ENCODE measurements at places on chromosomes 12 and 14.
A peak's percentile ranks its signal among the peaks of the same experiment; 100 is the strongest.

GRCh38 chr14:91796617-91797347 lies 64.9 kb upstream of the CATSPERB start:
- H3K4me3 ChIP-seq: no peak overlapping the region
- no peaks in the 10 kb centered on the region for H3K36me3 ChIP-seq
- no peaks in the 10 kb centered on the region for H3K27me3 ChIP-seq

DNA sequence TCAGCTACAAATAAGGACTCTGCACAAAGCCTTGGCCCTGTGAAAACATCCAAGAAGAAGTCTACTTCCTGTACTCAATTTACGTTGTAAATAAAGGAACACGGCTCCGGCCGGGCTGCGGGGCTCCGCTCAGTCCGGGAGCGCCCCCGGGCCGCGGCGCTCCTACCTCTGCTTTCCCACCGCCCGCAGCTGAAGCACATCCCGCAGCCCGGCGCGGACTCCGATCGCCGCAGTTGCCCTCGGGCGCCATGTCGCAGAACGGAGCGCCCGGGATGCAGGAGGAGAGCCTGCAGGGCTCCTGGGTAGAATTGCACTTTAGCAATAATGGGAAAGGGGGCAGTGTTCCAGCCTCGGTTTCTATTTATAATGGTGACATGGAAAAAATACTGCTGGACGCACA lies 502.3 kb upstream of the FOXG1 start:
- no peak overlapping the region for H3K27ac ChIP-seq
- no peak for DNase-seq
- no peaks in the 10 kb centered on the region for H3K27me3 ChIP-seq
- no peaks in the 10 kb centered on the region for H3K4me1 ChIP-seq
- H3K36me3 ChIP-seq: no peaks in the 10 kb centered on the region
- no peak overlapping the region for H3K4me3 ChIP-seq

- no peak overlapping the region for H3K27ac ChIP-seq
- no peaks in the 10 kb centered on the region for H3K36me3 ChIP-seq
- no peak for DNase-seq
- H3K27me3 ChIP-seq: no peaks in the 10 kb centered on the region
Observed at GRCh38 chr12:125418902-125419564, 353.8 kb downstream of the AACS start.

- no peaks in the 10 kb centered on the region for H3K4me1 ChIP-seq
- H3K27me3 ChIP-seq: no peaks in the 10 kb centered on the region
- H3K36me3 ChIP-seq: no peaks in the 10 kb centered on the region
- no peak overlapping the region for H3K27ac ChIP-seq
Observed at GRCh38 chr14:30204431-30204980, 276.9 kb upstream of the PRKD1 start.

GRCh38 chr14:77738559-77739250 lies 22.3 kb downstream of the SNW1 start:
- no peak overlapping the region for H3K4me3 ChIP-seq
- H3K27me3 ChIP-seq: no peaks in the 10 kb centered on the region
- peaks cover 12% of the 10 kb centered on the region for H3K36me3 ChIP-seq
- H3K27ac ChIP-seq: no peak overlapping the region
- DNase-seq: no peak

DNA sequence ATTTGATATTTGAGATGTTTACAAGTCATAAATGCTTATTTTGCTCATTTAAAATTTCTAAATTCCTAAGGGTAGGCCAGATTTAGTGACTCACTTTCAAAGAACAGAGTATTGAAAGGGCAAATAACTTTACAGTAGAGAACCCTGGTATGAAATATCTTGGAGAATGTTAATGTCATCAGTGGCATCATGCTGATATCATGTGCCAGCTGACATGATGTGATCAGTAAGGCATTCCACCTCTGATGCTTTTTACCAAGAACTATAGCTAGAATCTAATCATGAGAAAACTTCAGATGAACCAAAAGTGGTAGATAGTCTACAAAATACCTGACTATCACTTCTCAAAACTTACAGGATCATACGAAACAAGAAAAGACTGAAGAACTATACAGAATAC lies 2.9 kb upstream of the FLRT2 start:
- H3K27me3 ChIP-seq: peaks cover 28% of the 10 kb centered on the region
- peaks cover 1% of the 10 kb centered on the region for H3K4me1 ChIP-seq
- no peaks in the 10 kb centered on the region for H3K36me3 ChIP-seq

GRCh38 chr14:96757456-96757855 lies 39.7 kb upstream of the VRK1 start:
- no peak overlapping the region for H3K27ac ChIP-seq
- H3K4me3 ChIP-seq: no peak overlapping the region
- no peak for DNase-seq

DNA sequence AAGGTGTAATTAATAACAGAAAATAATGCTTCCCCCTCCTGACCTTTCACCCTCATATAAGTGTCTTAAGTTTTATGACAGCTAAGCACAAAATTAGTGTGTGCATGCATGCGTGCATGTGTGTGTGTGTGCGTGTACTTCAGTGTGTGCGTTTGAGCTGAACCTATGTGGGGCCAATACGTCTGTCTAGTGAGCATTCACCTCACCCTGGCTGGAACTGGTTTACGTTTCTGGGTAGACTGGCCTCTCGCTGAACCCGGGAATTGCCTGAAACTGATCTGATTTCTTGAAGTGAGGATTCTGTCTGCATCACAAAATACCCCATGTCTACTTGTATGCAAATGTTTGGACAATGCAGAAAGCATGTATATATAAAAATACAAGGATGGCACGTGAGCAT lies 68.2 kb upstream of the TBX3 start:
- H3K27me3 ChIP-seq: no peaks in the 10 kb centered on the region
- H3K4me3 ChIP-seq: no peak overlapping the region
- no peaks in the 10 kb centered on the region for H3K36me3 ChIP-seq
- H3K4me1 ChIP-seq: peaks cover 4% of the 10 kb centered on the region

DNA sequence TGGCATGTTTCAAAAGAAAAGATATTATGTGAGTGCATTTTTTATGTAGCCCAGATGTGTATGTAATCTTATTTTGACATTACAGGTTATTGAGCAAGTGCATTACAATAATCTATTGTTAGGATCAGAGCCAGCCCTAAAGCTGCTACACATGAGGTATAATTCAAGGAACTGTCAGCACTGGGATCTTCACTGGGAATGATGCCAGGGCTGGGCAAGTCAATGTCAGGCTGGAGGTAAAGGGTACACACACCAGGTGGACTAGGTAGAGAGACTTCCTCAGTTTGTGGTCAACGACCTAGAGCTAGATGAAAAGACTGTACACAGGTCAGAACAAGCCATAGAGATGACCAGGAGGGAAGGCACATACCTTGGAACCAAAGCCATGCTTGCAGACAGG lies 15.4 kb downstream of the TRIM9 start:
- H3K36me3 ChIP-seq: no peaks in the 10 kb centered on the region
- H3K27me3 ChIP-seq: no peaks in the 10 kb centered on the region
- DNase-seq: no peak
- no peak overlapping the region for H3K27ac ChIP-seq
- H3K4me1 ChIP-seq: no peaks in the 10 kb centered on the region
- no peak overlapping the region for H3K4me3 ChIP-seq

DNA sequence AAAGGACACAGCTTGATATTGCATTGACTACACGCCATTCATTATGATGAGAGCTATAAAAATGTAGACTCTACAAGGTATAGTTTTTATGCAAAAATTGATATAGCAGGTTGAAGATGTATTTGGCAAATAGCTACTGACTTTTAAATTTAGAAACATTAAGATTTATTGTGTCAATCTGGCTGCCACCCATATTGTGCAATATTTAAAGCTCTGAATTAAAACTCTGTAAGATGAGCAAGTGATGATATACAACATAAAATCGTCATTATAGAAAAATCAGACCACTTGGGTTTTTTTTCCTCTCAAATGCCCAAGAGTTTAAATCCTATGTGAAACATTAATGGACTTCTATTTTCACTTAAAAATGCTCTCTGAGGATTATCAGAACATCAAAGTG lies 36.8 kb upstream of the E2F7 start:
- H3K27me3 ChIP-seq: no peaks in the 10 kb centered on the region
- no peaks in the 10 kb centered on the region for H3K4me1 ChIP-seq
- no peak overlapping the region for H3K27ac ChIP-seq
- DNase-seq: no peak

GRCh38 chr14:103020271-103021170 lies 36.8 kb downstream of the CDC42BPB start:
- no peak for DNase-seq
- no peak overlapping the region for H3K27ac ChIP-seq
- no peaks in the 10 kb centered on the region for H3K27me3 ChIP-seq
- no peak overlapping the region for H3K4me3 ChIP-seq

- no peaks in the 10 kb centered on the region for H3K4me1 ChIP-seq
- no peaks in the 10 kb centered on the region for H3K27me3 ChIP-seq
- no peak for DNase-seq
- no peak overlapping the region for H3K27ac ChIP-seq
- H3K4me3 ChIP-seq: no peak overlapping the region
Observed at GRCh38 chr14:97336179-97336578, 539.0 kb downstream of the VRK1 start.

- H3K27me3 ChIP-seq: no peaks in the 10 kb centered on the region
- no peak overlapping the region for H3K27ac ChIP-seq
- no peak overlapping the region for H3K4me3 ChIP-seq
- DNase-seq: no peak
- H3K4me1 ChIP-seq: no peaks in the 10 kb centered on the region
Observed at GRCh38 chr14:74756326-74756725, 6.8 kb upstream of the YLPM1 start.

- H3K27ac ChIP-seq: no peak overlapping the region
- H3K4me3 ChIP-seq: no peak overlapping the region
- H3K27me3 ChIP-seq: 0 out of 2 replicates have a peak, but pooled peaks cover 4% of the 10 kb centered on the region
- no peaks in the 10 kb centered on the region for H3K36me3 ChIP-seq
Observed at GRCh38 chr14:24317141-24317928, 6.0 kb downstream of the LTB4R start.

- no peaks in the 10 kb centered on the region for H3K36me3 ChIP-seq
- no peaks in the 10 kb centered on the region for H3K27me3 ChIP-seq
- DNase-seq: no peak
- no peaks in the 10 kb centered on the region for H3K4me1 ChIP-seq
Observed at GRCh38 chr14:92040431-92041051, 682 bp upstream of the TRIP11 start.

DNA sequence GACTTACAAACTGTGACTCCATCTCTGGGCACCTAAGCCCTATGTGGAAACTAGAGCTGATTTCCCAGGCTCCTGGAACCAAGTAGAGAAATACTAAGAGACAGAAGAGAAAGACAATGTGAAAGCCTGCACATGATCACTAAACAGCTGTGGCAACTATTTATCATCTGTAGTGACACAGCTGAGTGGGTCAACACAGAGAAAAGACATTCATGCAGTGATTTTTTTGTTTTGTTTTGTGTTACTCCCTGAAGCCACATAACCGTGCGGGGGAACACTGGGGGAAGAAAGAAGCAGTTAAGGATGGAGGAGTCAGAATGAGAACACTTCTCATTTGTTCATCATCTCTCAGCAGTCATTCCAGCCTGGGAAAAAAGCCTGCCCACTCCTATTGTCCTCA lies 1.5 kb downstream of the PRR4 start:
- H3K27ac ChIP-seq: no peak overlapping the region
- H3K4me1 ChIP-seq: no peaks in the 10 kb centered on the region
- no peaks in the 10 kb centered on the region for H3K36me3 ChIP-seq
- no peaks in the 10 kb centered on the region for H3K27me3 ChIP-seq

GRCh38 chr14:21509432-21510143 lies 1.6 kb downstream of the METTL3 start:
- peaks cover 6% of the 10 kb centered on the region for H3K36me3 ChIP-seq
- no peaks in the 10 kb centered on the region for H3K4me1 ChIP-seq
- no peak for DNase-seq
- H3K4me3 ChIP-seq: peak overlapping the region; percentile 80
- no peaks in the 10 kb centered on the region for H3K27me3 ChIP-seq

DNA sequence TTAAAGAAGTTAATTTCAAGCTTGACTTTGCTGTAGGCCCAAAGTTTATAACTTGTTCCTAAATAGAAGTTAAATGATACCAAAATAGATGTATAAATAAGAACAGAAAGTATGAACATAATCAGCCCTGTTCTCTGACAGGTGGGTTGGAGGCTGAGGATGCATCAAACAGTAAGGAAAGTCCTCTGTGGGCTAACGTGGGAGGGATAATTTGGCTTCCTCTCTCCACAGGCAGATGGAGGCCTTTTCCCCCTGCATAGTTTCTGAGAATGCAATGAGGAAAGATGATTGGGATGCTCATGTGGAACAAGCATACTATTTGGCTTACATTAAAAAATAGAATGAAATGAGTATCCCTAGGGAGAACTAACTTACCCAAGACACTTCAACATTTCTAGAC lies 56.5 kb downstream of the GARIN6 start:
- H3K27me3 ChIP-seq: no peaks in the 10 kb centered on the region
- H3K4me1 ChIP-seq: no peaks in the 10 kb centered on the region
- no peaks in the 10 kb centered on the region for H3K36me3 ChIP-seq
- no peak overlapping the region for H3K27ac ChIP-seq
